ENCODE measurements at places on chromosomes 1 and 21.
A peak's percentile ranks its signal among the peaks of the same experiment; 100 is the strongest.

DNA sequence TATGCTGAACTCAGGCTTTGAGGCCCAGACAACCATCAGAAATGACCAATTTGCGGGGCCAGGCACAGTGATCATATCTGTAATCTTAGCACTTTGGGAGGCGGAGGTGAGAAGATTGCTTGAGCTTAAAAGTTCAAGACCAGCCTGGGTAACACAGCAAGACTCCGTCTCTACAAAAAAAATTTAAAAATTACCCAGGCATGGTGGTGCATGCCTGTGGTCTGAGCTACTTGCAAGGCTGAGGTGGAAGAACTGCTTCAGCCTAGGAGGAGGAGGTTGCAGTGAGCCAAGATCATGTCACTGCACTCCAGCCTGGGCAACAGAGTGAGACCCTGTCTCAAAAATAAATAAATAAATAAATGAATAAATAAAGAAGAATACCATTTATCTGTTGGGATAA, 156.5 kb downstream of the EIF4G3 start:
- DNase-seq, result no peak

- DNase-seq, result no peak
Measured at GRCh38 chr1:31573261-31573660, 3.1 kb upstream of the TINAGL1 start.

- DNase-seq, result no peak
Measured at GRCh38 chr1:33364565-33364918, 43.6 kb upstream of the A3GALT2 start.

DNA sequence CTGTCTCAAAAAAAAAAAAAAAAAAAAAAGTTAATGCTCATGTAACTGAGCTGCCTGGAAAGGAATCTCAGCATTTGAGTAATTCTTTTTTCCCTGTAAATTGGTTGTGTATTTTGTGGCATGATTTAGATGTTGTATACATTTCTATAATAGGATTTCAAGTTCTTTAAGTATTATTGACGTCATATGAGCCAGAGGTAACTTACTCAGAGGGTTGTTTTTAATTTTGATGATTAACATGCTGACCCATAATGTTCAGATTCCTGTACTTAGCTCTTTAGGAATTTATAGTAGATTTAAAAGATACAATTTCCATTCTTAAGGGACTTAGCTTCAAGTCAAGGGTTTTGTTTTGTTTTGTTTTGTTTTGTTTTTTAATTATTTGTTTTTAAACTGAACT, 120.4 kb downstream of the CACHD1 start:
- no peak for DNase-seq

DNA sequence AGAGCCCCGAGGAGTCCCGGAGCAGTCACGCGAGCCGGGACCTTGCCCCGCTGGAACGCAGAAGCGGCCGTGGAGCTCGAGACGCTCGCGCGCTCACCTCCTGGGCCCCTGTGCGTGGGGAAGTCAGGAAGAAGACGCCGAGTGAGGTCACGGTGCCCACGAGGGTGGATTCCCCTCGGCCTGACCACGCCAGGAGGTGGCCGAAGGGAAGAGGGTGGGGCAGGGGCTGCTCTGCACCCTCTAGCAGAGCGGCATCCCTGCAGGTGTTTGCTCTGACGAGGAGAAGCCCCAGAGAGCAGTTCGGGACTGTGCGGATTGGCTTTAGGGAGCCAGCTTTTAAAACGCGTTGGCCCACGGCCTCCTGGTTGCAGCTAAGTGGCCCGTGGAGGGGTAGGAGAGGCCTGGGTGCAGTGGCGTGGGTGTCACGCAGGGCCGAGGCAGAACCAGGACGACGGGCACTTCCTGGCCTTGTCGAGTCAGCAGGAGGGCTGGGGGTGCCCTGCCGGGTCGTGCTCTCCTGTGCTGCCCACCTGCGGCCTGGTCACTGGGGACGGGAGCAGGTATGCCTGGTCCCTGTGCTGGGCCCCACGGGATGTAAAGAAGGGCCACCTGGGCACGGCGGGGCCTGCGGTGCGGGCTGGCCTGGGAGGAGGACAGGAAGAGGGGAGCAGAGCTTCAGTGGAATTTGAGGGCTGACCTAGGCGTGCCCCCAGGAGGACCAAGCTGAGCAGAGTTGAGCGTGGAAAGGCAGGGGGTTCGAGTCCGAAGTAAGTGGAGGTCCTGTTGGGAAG, 1.0 kb downstream of the PDXK start:
- no peak for DNase-seq

- no peak for DNase-seq
Measured at GRCh38 chr21:37525810-37526209, 159.2 kb downstream of the DYRK1A start.

DNA sequence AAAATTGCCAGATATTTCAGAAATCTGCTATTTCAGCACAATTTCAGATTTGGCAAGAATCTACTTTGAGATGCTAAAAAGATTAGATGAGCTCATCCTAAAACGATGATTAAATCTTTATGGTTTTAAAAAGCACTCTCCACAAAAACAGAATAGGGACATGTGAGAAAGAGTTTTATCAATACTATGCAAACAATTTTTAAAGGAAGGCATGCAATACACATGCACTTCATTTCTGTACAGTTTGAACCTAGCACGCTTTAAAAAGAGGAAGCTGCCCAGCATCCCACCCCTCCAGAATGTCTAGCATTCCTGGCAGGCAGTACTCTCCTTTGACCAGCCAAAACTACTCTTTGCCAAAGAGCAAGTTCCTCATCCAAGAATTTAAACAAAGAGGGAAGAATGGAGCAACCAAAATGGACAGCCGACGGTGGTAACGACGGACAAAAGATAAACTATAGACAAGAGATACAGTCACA, 1.3 kb downstream of the ARHGAP29 start:
- no peak for DNase-seq

GRCh38 chr1:152005360-152005912, 11.8 kb upstream of the S100A10 start:
- no peak for DNase-seq

DNA sequence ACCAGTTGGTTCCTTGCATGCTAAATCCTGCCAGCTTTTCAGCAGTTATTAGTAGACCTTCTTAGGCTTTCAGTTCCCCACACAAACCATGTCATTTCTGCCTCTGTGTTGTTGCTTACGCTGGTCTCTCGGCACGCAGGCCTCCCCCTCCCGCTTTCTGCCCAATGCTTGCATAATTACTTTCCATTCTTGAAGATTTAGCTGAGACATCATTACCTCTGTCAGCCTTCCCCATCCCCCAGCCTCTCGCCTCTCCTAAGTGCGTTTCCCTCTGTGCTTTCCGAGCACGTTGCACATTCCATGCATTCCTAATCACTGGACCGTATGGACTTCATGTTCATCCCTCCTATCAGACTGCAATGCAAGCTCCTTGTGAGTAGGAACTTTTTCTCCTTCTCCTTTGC, 26.8 kb downstream of the TSHB start:
- no peak for DNase-seq

DNA sequence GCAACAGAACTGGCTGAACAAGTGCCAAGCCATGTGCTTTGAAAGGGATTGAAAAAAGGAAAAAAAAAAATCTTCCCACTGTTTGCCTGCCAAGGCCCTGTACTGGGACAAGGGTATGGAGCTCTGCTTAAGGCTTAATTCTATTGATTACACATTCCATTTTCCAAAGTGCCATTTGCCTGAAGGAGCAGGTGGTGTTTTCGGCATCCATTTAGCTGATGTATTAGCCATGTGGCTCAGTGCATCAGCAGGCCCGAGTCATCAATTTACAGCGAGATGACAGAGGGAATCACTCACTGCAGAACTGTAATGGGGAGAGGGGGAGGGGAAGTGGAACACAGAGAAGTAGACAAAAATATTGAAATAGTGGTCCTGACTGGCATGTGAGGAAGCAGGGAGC, 144.2 kb upstream of the BEND5 start:
- no peak for DNase-seq

DNA sequence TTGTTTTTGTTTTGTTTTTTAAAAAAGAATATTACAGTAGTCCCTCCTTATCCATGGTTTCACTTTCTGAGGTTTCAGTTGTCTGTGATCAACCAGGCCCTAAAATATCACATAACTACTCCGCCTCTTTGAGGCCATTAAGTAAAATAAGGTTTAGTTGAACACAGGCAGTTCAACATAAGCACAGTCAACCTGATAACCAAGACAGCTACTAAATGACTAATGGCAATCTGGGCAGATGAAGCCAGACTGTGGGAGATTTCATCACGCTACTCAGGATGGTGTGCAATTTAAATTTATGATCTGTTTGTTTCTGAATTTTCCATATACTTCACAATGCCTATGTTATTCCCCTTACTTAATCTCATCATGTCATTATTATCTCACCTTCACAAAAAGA, 30.1 kb downstream of the LDLRAD1 start:
- DNase-seq, result no peak

- DNase-seq, result no peak
Measured at GRCh38 chr1:147591261-147591891, 50.1 kb downstream of the BCL9 start.

DNA sequence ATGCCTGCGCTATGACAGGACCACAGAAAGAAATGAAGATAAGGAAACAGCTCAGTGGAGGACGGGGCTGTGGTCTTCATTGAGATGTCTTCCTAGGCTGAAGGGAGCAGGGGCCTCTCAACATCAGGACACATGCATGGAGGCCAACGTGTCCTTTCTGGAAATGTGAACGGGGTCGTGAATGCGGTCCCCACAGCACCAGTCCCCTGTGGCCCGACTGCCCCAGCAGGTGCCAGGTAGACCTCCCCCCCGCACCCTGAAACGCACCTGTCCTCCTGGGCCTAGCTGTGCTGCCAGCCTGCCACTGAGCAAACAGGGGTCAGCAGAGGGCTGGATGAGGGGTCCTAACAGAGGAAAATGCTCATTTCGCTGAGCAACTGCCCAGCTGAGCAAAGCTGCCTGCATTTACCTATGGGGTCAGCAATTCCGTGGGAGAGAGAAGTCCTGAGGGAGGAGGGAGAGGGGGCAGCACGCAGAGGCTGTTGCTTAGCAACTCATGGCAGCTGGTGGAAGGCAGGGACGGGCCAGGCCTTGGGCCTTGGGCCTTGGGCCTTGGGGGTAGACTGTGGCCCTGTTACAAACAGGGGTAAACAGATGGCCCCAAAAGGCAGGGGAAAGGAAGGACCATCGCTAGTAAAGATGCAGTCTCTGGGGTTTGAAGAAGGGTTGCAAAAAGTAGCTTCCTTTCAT, 77.4 kb downstream of the NPHP4 start:
- DNase-seq, result no peak

- no peak for DNase-seq
Measured at GRCh38 chr1:232550007-232550406, 79.9 kb downstream of the SIPA1L2 start.

GRCh38 chr1:218384581-218384993, 39.5 kb downstream of the TGFB2 start:
- no peak for DNase-seq

DNA sequence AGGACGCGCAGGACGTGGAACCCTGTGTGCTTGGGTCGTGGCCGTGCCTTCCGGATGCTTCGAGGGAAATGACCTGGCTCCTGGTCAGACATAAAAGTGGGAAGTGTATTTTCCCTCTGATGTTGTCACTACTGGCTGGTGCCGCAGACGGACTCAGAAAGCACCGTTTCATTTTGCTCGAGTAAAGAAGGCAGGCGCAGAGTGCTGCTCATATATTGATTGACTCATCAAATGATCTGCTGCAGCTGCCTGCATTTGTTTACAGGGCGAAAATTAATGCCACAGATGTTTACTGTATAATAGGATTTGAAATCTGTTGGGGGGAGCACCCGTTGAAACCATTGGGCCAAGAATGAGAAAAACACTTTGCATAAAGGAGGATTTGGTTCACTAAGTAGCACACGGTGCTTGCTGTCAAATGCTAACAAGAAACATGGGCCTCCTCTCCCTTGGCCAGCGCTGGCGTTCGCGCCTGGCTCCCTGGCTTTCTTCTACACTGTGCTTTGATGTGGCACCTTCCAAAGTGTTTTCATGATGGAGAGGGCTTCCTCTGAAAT, 365.5 kb downstream of the CAMTA1 start:
- DNase-seq, result no peak

DNA sequence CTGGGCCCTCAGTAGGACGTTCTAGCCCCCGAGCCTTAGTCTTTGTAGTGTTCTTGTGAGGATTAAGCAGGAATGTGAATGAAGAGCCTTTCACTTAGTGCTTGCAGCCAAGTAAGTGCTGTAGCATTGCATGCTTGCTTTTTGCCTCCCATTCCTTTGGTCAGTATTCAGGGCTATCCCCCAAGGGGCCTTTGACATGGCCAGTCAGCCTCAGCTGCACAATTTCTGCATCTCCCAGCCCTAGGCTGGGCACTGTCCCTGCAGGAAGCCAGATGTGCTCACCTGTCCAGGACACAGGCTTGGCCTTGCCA, 30.5 kb downstream of the SOX13 start:
- DNase-seq, result no peak

GRCh38 chr21:41777951-41778815, 11.3 kb upstream of the RIPK4 start:
- DNase-seq, result no peak

- no peak for DNase-seq
Measured at GRCh38 chr21:38424305-38425019, 73.8 kb downstream of the ERG start.

DNA sequence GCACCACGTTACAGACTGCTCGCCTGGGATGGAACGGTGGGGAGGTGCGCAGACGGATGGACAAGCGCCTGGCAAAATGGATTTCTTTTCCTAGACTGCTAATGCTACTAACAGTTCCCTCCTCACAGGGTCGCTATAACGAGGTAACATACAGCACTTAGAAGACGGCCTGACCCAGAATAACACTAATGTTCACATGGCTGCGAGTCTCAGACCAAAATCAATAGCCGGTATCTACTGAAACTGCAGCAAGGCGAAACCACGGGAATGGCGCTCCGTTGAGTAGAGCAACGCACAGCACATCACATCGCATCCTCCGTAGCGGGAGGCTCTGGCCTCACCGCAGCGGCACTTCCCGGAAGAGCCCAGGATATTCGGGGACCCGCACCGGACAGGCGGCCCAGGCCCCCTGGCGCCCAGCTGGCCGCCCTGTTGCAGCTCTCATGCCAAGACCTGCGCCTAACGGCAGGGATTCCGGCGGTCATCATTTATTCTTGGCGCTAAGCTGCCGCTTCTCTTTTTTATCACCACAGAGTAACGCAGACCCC, 46.6 kb downstream of the VPS26C start:
- DNase-seq, result peak; percentile 37
